ENCODE measurements at places on chromosomes 3 and 15. TPM values are rescaled to one million over a fixed set of nuclear protein-coding genes. Genes with fewer than 3 reads are reported as not detected.

CPNE4 gene
- total RNA-seq: 17.9 TPM

FRG2C gene
- total RNA-seq: not detected

BAHD1 gene
- 17.1 TPM for total RNA-seq

LMAN1L gene
- total RNA-seq: 8.1 TPM

FEZF2 gene
- not detected for total RNA-seq

FAM43A gene
- total RNA-seq: 18.0 TPM

GOLGA8B gene
- total RNA-seq: 11.8 TPM

TERB2 gene
- total RNA-seq: not detected

PLA1A gene
- 2.8 TPM for total RNA-seq

GRCh38 chr3:194272221-194272620, 78.9 kb downstream of the CPN2 start:
- no peaks in the 10 kb centered on the region for H3K27me3 ChIP-seq
- no peak overlapping the region for H3K4me3 ChIP-seq
- no peak for DNase-seq
- H3K27ac ChIP-seq: peak overlapping the region; percentile 96
- no peaks in the 10 kb centered on the region for H3K36me3 ChIP-seq

- no peak for DNase-seq
- no peak overlapping the region for H3K27ac ChIP-seq
- H3K27me3 ChIP-seq: no peaks in the 10 kb centered on the region
- peaks cover 25% of the 10 kb centered on the region for H3K4me1 ChIP-seq
Observed at GRCh38 chr15:45287390-45287956, 35.4 kb downstream of the SLC28A2 start.

GRCh38 chr3:98778852-98779413, 15.8 kb downstream of the ST3GAL6 start:
- peaks cover 10% of the 10 kb centered on the region for H3K36me3 ChIP-seq
- H3K27ac ChIP-seq: peak overlapping the region; percentile 60
- peaks cover 64% of the 10 kb centered on the region for H3K4me1 ChIP-seq
- no peaks in the 10 kb centered on the region for H3K27me3 ChIP-seq
- no peak overlapping the region for H3K4me3 ChIP-seq
- no peak for DNase-seq

- peaks cover 3% of the 10 kb centered on the region for H3K27me3 ChIP-seq
- no peak for DNase-seq
- no peaks in the 10 kb centered on the region for H3K4me1 ChIP-seq
Observed at GRCh38 chr3:44301746-44302145, 36.8 kb upstream of the TCAIM start.

- H3K27me3 ChIP-seq: no peaks in the 10 kb centered on the region
- H3K4me1 ChIP-seq: peaks cover 34% of the 10 kb centered on the region
- H3K27ac ChIP-seq: no peak overlapping the region
- DNase-seq: no peak
- no peaks in the 10 kb centered on the region for H3K36me3 ChIP-seq
- no peak overlapping the region for H3K4me3 ChIP-seq
Observed at GRCh38 chr15:100715571-100716455, 113.4 kb downstream of the ASB7 start.

DNA sequence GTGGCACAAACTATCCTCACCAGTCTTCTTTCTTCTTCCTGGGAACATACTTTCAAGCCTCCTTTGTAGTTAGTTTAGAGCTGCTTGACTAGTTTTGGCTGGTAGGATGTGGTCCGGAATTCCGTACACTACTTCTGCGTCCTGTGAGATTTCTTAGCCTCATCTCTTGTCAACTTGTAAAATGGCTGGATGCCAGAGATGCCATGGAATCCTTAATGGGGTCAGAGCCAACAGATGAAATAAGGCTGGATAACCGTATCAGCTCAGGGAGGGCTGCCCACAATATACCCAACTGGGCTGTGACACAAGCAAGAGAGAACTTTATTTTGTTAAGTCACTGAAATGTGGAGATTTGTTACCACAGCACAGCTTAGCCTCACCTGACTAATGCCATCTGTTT, 466.9 kb upstream of the MDFIC2 start:
- H3K4me3 ChIP-seq: no peak overlapping the region
- H3K27me3 ChIP-seq: no peaks in the 10 kb centered on the region
- no peak for DNase-seq
- no peaks in the 10 kb centered on the region for H3K4me1 ChIP-seq
- H3K36me3 ChIP-seq: no peaks in the 10 kb centered on the region
- no peak overlapping the region for H3K27ac ChIP-seq

DNA sequence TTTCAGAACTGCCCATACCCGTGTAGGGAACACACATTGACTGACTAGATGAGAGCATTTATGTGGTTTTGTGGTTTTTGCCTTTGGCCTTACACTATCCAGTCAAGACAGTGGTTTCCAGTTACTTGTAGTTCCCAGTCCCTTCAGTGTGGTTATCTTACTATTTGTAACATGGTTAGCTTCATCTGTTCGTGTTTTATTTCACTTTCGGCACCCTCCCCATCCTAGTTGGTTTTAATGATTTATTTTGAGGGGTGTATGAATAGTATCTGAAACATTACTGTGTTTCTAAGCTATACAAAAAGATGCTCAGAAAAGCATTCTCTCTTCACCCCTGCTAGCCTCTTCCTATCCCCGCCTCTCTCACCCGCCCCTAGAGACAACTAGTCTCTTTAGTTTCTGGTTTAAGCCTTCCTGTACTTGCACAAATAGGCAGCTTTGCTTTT, 14.1 kb downstream of the LYSMD4 start:
- H3K27ac ChIP-seq: no peak overlapping the region
- H3K4me3 ChIP-seq: no peak overlapping the region
- peaks cover 56% of the 10 kb centered on the region for H3K4me1 ChIP-seq
- H3K36me3 ChIP-seq: peaks cover 12% of the 10 kb centered on the region

DNA sequence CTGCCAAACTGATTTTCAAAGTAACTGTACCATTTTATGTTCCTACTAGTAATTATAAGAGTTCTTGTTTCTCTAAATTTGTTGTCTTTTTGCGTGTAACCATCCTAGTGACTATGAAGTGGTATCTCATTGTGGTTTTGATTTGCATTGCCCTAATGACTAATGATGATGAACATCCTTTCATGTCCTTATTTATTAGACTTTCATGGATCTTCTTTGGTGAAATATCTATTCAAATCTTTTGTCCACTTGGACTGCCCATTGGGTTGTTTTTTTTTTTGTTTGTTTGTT, 3.6 kb downstream of the OXSR1 start:
- H3K36me3 ChIP-seq: no peaks in the 10 kb centered on the region
- H3K27ac ChIP-seq: no peak overlapping the region
- no peak for DNase-seq
- no peaks in the 10 kb centered on the region for H3K27me3 ChIP-seq
- peaks cover 63% of the 10 kb centered on the region for H3K4me1 ChIP-seq
- H3K4me3 ChIP-seq: no peak overlapping the region

GRCh38 chr15:96564546-96564945, 234.0 kb downstream of the NR2F2 start:
- no peaks in the 10 kb centered on the region for H3K36me3 ChIP-seq
- DNase-seq: no peak
- no peak overlapping the region for H3K4me3 ChIP-seq
- no peak overlapping the region for H3K27ac ChIP-seq
- no peaks in the 10 kb centered on the region for H3K4me1 ChIP-seq

DNA sequence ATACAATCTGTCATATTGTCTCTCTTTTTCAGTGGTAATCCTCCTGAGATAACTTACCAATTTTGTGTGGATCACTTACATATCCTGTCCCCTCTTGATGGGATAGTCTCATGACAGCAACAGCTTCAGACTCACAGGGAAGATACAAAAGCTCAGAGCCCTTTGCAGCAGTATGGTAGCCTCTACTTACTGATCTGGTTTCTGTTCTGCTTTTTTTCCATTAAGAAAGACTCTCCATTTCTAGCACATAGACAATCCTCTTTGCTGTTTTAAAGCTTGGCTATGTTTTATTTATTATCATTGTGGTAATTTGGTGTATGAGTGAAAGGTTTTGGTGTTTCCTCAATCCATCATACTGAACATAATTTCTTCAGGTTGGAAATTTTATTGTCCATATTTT, 25.4 kb upstream of the SOX14 start:
- no peaks in the 10 kb centered on the region for H3K36me3 ChIP-seq
- H3K27ac ChIP-seq: no peak overlapping the region
- no peak for DNase-seq

GRCh38 chr3:184384342-184384741, 4.5 kb downstream of the CHRD start:
- H3K27ac ChIP-seq: no peak overlapping the region
- DNase-seq: no peak
- no peaks in the 10 kb centered on the region for H3K36me3 ChIP-seq
- peaks cover 19% of the 10 kb centered on the region for H3K4me1 ChIP-seq
- H3K27me3 ChIP-seq: peaks cover 65% of the 10 kb centered on the region
- H3K4me3 ChIP-seq: no peak overlapping the region

DNA sequence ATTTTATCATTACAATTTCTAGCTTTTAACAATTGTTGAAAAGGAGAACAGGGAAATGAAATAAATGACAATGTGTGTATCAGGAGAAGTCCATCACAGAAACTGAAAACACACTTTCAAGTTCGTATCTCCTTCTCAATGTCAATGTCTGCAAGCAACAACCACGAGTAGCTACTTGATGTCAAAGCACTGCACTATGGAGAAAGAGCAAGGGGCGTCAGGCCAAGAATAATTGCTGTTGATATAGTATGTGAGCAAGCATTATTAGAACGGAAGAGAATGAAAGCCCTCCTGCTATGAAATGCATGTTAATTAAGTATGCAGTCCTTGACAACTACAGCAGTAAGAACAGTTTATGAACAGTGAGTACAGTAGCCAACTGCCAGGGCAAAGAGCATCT, 1250.1 kb downstream of the ZPLD1 start:
- no peaks in the 10 kb centered on the region for H3K4me1 ChIP-seq
- DNase-seq: no peak
- H3K4me3 ChIP-seq: no peak overlapping the region

GRCh38 chr15:29208352-29208751, 61.3 kb downstream of the NSMCE3 start:
- H3K4me1 ChIP-seq: no peaks in the 10 kb centered on the region
- no peak overlapping the region for H3K27ac ChIP-seq
- peaks cover 65% of the 10 kb centered on the region for H3K27me3 ChIP-seq
- H3K4me3 ChIP-seq: no peak overlapping the region
- DNase-seq: no peak
- H3K36me3 ChIP-seq: no peaks in the 10 kb centered on the region

DNA sequence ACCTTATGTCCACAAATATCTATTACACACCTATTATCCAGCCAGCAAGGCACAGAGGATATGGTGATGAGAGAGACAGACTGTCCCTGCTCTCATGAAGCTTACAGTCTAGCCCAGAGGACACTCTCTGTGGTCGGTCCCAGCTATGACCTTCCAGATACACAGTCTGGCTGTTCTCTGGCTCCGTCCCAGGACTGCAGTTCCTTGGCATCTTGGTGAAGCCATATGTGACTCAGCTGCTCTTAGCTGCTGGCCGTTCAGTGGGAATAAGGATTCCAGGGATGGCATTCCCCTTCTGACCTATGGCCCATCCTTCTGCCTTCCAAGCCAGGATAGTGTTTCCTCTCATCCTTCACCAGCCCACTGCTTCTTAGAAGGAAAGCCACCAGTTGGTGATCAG, 30.8 kb downstream of the MEX3B start:
- no peak overlapping the region for H3K27ac ChIP-seq
- no peak for DNase-seq
- no peak overlapping the region for H3K4me3 ChIP-seq
- no peaks in the 10 kb centered on the region for H3K4me1 ChIP-seq

- no peak overlapping the region for H3K4me3 ChIP-seq
- no peaks in the 10 kb centered on the region for H3K27me3 ChIP-seq
- peaks cover 52% of the 10 kb centered on the region for H3K4me1 ChIP-seq
Observed at GRCh38 chr15:68697711-68698690, 119.2 kb downstream of the CORO2B start.

- H3K27ac ChIP-seq: no peak overlapping the region
- H3K4me1 ChIP-seq: no peaks in the 10 kb centered on the region
- peaks cover 27% of the 10 kb centered on the region for H3K27me3 ChIP-seq
- no peak overlapping the region for H3K4me3 ChIP-seq
Observed at GRCh38 chr3:170517242-170517945, 68.5 kb downstream of the SLC7A14 start.

- H3K27me3 ChIP-seq: no peaks in the 10 kb centered on the region
- peaks cover 78% of the 10 kb centered on the region for H3K36me3 ChIP-seq
- H3K4me3 ChIP-seq: no peak overlapping the region
- no peak for DNase-seq
- no peak overlapping the region for H3K27ac ChIP-seq
- peaks cover 19% of the 10 kb centered on the region for H3K4me1 ChIP-seq
Observed at GRCh38 chr15:22941179-22941578, 39.0 kb downstream of the CYFIP1 start.

GRCh38 chr3:196219194-196219969, 3.0 kb downstream of the SLC51A start:
- peak overlapping the region; percentile 53 for H3K4me3 ChIP-seq
- DNase-seq: peak; percentile 36
- H3K4me1 ChIP-seq: peaks cover 12% of the 10 kb centered on the region
- H3K27ac ChIP-seq: no peak overlapping the region
- peaks cover 25% of the 10 kb centered on the region for H3K27me3 ChIP-seq
- no peaks in the 10 kb centered on the region for H3K36me3 ChIP-seq

DNA sequence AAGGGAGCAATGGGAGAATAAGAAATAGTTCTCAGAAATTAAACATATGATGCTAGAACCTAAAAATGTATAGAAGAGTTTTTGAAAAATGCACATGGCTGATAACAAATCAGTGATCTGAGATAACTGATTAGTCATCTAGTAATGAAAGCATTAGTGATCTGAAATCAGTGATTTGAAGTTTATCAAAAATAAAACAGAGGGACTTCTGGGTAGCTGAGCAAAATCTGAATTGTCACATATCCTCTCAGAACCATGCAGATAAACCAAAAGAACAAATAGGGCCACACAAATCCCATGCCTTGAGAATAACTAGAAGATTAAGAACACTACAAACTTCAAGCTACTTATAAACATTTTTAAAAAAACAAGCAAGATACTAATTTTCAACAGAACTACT, 71.5 kb downstream of the MCF2L2 start:
- no peak overlapping the region for H3K27ac ChIP-seq
- no peaks in the 10 kb centered on the region for H3K36me3 ChIP-seq
- no peaks in the 10 kb centered on the region for H3K27me3 ChIP-seq
- H3K4me1 ChIP-seq: no peaks in the 10 kb centered on the region
- DNase-seq: no peak

DNA sequence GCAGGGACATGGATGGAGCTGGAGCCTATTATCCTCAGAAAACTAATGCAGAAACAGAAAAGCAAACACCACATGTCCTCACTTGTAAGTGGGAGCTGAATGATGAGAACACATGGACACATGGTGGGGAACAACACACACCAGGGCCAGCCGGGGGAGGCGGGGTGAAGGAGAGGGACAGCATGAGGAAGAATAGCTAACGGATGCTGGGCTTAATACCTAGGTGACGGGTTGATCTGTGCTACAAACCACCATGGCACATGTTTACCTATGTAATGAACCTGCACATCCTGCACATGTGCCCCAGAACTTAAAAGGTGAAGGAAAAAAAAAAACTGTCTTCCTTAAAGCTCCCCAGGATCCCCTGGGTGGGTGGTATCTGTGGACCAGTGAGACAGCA, 87.1 kb downstream of the ADAMTS17 start:
- no peaks in the 10 kb centered on the region for H3K4me1 ChIP-seq
- H3K36me3 ChIP-seq: no peaks in the 10 kb centered on the region
- no peak overlapping the region for H3K27ac ChIP-seq
- no peak for DNase-seq
- H3K27me3 ChIP-seq: no peaks in the 10 kb centered on the region

Measured in left ventricle myocardium inferior (tissue), 1 donor.